ENCODE measurements at places on chromosomes 16 and 17.

- peak; percentile 20 for DNase-seq
Measured at GRCh38 chr16:72066747-72067146, 3.7 kb downstream of the HPR start.

GRCh38 chr17:78127888-78128550, 536 bp downstream of the TMC6 start:
- DNase-seq: no peak

DNA sequence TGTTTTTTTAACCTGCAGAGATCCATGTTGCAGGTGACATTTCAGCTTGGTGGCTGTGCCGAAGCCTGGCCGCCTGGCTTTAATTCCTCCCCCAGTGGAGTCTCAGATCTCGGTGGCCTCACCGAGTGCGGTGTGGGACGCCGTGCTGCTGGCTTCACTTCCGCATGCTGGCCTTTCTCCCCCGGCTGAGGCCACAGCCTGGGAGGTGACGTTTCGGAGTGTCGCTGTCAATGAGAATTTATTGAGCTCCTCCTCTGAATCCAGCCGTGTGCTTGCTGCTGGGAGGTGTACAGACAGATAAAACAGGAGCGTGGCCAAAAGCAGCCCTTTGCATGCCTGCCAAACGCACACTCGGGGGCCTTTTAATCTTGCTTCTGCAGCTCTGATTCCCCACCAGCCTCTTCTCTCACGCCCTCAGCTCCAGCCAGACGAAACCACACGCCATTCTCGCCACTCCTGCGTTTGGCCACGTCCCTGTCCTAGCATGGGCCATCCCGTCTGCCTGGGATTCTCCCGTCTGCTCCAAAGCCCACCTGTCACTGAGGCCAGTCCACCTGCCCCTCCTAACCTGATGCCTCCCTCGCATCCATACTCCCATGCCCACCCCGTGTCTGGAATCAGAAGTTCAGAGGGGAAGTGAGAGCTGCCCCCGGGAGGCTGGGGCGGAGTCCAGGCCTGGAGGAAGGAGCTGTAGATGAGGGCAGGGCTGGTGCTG, 3.6 kb downstream of the GSE1 start:
- no peak for DNase-seq

- DNase-seq: no peak
Measured at GRCh38 chr16:60299241-60299776, 1565.2 kb upstream of the GOT2 start.

GRCh38 chr17:79799174-79799537, 2.3 kb upstream of the CBX8 start:
- DNase-seq: no peak

GRCh38 chr16:11792410-11793241, 4.4 kb downstream of the ZC3H7A start:
- no peak for DNase-seq

- no peak for DNase-seq
Measured at GRCh38 chr17:73740370-73740769, 96.1 kb upstream of the SDK2 start.

- DNase-seq: no peak
Measured at GRCh38 chr17:52134641-52135040, 23.9 kb downstream of the CA10 start.

Data from fibroblast of skin of right quadriceps (primary cell).